ENCODE measurements at places on chromosomes 4 and X.

- no peak for DNase-seq
These were observed 40.9 kb downstream of the MOB1B start for GRCh38 chr4:70943114-70943513.

- DNase-seq: no peak
These were observed 339.8 kb upstream of the GATB start for GRCh38 chr4:152100379-152101201.

DNA sequence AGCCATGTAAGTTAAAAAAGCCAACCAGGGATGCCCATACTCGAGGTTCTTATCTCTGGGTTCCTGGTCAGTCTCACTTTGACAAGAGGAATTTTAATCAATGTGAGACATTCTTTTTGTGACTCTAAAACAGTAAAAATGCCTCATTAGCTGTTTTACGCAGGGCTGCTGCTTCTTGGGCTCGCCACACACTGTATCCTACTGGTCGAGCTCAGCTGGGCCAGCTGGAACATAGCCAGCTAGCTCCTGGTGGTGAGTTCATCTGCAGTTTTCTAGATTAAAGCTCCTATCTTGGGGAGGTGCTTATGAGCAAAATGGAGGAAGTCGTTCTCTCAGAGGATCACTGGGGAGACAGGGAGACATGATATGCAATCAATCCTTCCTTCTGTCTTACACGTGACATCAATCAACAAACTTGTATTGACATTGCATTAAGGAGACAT lies 55.9 kb upstream of the LEF1 start:
- DNase-seq: no peak

- DNase-seq: no peak
These were observed 752.9 kb downstream of the TRAM1L1 start for GRCh38 chr4:116332508-116332907.

DNA sequence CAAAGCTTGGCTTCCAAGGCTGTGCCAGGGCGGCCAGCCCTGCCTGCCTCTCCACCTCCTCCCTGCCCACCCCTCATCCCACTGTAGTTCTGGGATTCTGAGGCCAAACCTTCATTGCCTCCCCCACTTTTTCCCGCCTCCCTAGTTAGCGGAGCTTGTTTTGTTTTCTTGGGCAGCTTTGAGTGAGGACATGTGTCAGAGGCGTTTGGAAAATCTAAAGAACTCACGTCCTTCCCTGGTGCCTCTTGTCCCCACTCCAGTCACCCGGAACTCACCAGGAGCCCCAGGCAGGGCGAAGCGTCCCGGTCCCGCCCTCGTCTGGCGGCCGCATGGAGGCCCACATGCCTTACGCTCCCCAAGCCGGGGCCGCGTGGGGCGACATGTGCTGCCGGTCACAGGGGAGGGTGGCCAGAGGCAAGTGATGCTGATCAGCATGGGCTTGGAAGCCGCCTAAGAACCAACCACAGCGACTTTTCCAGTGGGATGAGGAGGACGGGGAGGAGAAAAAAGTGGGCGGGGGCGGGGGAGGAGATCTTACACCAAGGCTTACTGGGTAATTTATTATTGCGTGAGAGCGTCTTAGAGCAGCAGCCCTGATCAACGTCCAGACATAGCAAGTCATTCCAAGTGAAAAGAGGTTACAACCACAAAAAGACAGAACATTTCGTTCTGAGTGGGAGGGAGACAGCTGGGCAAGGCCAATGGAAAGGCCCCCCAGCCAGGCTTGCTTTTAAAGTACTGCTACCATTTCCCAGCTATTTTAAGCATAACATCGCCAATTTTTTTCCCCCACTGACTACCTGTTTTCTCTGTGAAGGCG lies 48.5 kb downstream of the PRPS1 start:
- no peak for DNase-seq

DNA sequence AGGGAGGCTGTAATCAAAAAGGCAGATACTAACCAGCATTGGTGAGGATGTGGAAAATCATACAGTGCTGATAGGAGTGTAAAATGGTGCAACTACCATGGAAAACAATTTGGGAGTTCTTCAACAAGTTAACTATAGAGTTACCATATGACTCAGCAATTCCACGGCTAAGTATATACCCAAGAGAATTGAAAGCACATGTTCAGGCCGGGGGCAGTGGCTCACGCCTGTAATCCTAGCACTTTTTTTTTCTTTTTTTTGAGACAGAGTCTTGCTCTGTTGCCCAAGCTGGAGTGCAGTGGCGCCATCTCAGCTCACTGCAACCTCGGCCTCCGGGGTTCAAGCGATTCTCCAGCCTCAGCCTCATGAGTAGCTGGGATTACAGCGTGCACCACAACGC lies 15.0 kb upstream of the CD99L2 start:
- no peak for DNase-seq

DNA sequence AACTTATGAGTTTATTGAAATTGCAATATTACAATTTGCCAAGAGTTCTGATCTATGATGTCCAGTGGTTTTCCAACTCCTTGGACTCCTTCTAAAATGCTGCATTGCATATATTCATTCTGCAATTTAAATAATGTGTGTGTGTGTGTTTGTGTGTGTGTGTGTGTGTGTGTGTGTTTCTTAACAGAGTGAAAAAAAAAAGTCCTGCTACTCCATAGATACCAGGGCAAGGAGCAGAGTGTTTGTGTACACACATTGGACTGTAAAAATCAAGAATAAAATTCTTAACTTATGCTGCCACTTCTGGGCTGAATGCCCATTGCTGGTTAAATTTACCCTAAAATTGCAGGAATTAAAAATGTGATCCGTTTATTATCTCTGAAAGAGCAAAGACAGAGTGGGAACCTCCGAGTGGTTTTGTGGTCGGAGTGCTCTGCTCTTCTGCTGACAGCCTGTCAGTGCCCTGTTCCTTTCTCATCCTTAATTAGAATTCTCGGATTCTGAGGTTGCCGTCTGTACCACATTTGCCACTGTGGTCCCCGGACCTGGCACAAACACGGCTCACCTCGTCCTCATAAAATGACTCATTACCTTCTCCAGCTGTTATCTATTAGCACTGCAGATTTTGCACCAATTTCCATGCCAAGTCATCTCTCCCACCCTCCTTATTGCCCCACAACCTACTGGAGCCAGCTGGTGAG lies 355.5 kb downstream of the KCNIP4 start:
- DNase-seq: no peak

- DNase-seq: no peak
These were observed 88.5 kb downstream of the PDS5A start for GRCh38 chr4:39889226-39889625.

DNA sequence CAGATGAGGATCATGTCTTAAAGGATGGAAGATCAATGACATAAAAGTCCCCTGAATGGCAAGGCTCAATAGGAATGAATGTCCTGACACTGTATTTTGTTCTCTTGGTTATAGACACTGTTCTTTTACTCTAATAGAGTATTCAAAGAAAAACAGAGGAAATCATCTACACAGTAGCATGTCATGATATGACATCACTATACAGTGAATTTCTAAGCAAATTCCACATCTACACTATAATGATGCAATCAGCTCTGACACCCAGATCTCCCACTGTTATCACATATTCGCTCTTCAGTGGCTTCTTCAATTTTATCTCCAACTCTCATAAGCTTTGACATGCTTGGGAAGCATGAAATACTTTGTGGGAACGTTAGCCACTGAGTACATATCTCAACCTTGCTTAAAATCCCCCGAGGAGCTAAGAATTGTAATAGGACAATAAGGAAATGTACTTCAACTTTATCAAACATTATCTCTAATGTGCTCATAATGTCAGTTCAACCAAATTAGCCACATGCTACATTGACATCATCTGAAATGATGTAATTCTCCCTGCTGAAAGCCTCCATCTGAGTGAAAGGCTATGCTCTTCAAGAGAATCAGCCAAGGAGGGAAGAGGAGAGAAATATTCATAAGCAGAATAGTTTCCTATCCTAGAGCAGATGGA lies 139.6 kb upstream of the PTCHD1 start:
- no peak for DNase-seq

DNA sequence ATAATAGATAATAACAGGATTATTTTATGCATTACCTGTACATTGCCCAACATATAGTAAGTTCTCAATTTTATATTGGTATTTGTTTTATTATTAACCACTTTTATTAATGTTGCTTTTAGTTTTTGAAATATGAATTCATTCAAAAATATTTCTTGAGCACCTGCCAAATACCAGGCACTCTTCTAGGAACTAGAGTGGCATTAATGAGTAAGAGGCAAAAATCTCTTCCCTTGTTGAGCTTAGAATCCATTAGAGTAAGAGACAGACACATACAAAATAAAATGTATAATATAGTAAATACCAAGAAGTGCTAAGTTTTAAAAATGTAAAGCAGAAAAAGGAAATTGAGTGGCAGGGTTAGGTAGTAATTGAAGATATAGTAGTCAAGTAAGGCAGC lies 45.8 kb downstream of the TET2 start:
- no peak for DNase-seq

DNA sequence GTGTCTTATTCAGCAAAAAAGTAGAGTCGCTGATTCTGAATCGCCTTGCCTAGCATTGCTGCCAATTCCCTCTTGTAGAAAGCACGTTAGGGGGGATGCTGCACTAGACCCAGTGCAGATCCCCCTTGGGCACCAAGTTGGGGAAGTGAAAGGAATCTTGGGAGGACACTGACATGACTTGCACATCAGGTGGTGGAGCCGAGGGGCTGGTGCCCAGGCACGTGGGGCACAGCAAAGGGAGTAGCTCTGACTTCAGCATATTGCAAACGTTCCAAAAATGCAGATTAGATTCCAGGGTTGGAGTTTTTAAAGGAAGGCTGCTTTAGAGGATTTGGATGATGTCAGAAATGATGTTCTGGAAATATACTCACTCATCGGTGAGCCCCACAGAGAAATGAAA lies 47.4 kb upstream of the GPM6B start:
- no peak for DNase-seq

DNA sequence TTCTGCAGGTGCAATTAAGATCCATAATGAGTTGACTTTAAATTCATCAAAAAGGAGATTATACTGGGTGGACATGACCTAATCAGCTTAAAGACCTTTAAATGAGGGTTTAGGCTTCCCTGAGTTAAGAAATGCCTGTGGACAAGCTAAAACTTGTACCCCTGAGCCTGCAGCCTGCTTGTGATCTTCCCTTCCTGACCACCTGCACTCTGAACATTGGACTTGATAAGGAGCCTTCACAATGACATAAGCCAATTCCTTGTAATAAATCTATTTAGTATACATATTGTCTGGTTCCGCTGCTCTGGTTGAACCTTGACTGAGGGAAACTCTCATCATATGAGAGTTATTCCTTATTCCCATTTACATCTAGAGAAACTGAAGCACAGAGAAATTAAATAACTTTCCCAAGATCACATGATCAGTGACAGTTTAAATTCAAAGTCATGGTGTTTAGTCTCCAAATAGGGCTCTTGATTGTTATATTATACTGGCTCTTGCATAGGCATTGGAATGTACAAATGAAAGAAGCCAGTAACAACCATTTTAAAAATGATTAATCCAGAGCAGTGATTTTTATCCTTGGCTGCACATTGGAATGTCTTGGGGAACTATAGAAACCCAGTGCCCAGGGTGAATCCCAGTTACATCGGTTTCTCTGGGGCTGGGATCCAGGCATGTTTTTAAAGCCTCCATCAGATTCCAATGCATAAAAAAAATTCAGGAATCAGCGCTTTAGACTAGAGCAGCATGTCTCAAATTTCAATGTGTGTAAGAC lies 136.1 kb downstream of the MSL3 start:
- DNase-seq: no peak

DNA sequence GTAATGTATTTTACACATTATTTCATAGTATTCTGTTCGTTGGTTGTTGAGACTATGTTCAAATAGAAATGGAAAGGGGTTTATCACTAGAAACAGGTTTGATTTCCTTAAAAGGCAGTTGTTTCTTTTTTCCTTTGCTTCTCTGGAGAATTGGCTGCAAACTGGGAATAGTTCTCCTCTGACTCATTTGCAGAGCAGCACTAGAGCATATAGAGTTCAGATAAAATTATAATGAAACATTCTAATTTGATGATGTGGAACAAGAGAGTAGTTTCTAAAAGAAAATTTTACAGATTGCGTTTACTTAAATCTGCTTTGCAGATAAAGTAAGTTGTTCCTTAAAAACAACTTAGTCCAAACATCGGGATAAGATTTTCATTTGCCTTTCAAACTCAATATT lies 29.7 kb downstream of the SYNPO2 start:
- no peak for DNase-seq

DNA sequence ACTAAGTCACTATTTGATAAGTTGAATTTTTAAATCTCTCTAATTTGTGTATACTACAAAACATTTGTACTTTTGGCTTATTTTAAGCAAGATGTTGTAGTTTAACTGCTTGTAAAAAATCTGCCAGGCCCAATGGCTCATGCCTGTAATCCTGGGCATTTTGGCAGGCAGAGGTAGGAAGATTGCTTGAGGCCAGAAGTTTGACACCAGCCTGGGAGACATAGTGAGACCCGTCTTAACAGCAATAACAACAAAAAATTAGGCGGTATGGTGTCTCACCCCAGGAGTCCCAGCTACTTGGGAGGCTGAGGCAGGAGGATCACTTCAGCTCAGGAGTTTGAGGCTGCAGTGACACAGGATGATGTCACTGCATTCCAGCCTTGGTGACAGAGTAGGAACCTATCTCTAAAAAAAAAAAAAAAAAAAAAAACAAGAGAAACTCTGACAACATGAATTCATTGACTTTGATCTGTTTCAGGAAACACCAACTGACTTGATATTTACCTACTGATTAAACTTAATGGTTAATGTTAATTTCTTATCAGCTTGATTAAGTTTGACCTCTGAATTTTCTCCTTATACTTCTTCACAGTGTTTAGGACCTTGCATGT lies 8.9 kb downstream of the FHIP1A start:
- no peak for DNase-seq

GRCh38 chrX:120408168-120408567 lies 46.3 kb downstream of the ATP1B4 start:
- DNase-seq: no peak

GRCh38 chr4:78336093-78336943 lies 215.3 kb upstream of the ANXA3 start:
- no peak for DNase-seq

GRCh38 chrX:20431486-20431885 lies 164.8 kb upstream of the RPS6KA3 start:
- DNase-seq: no peak

- no peak for DNase-seq
These were observed 90.8 kb upstream of the PPP2R3B start for GRCh38 chrX:477441-478012.

GRCh38 chr4:122661176-122662160 lies 40.6 kb upstream of the IL21 start:
- no peak for DNase-seq

DNA sequence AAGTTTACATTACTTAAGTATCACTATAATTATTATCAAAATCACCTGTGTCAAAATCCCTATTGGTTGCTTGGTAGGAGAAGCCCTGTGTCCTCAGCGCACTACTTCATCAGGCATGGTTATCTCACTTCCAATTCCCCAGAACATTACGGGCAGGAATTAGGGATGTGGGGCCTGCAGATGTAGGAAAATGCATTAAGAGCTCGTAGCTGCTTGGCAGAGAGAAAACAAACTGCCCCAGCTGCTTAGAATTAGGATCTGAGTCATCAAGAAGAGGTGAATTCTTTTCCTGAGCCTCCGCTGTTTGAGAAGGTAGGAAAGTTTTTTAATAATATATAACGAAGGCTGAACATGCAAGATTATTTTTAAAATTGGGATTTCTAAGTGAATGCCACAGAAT lies 31.1 kb upstream of the CLNK start:
- DNase-seq: no peak

All from D721Med (cell line).